Activated T-cell treated with anti-CD3 and anti-CD28 coated beads, Interleukin-2, amount 50 U/mL, for 72 hours (primary cell): ENCODE measurements at places on chromosomes 2 and 18. TPM values are rescaled to one million over a fixed set of nuclear protein-coding genes. Genes with fewer than 3 reads are reported as not detected.

RBKS gene
- 11.5 TPM for total RNA-seq

PLGLB2 gene
- total RNA-seq = 1.9 TPM

GPR75 gene
- 1.0 TPM for total RNA-seq

CD8B2 gene
- total RNA-seq = 1.1 TPM

HPCAL1 gene
- total RNA-seq = 52.0 TPM

COL6A3 gene
- 17.3 TPM for total RNA-seq

KCNS3 gene
- not detected for total RNA-seq

TMEM182 gene
- 6.8 TPM for total RNA-seq

PRKAG3 gene
- not detected for total RNA-seq

EFEMP1 gene
- not detected for total RNA-seq

PDCD1 gene
- 23.0 TPM for total RNA-seq

TNFAIP6 gene
- total RNA-seq = not detected

HMSD gene
- total RNA-seq = 65.8 TPM

TUBA4B gene
- not detected for total RNA-seq

RAD51AP2 gene
- not detected for total RNA-seq

IL36A gene
- 0.84 TPM for total RNA-seq

PDE11A gene
- not detected for total RNA-seq

GNLY gene
- total RNA-seq = 143 TPM

SH2D6 gene
- 4.0 TPM for total RNA-seq

IGFBP2 gene
- 3.6 TPM for total RNA-seq

MOGAT1 gene
- not detected for total RNA-seq

PTH2R gene
- total RNA-seq = 0.12 TPM

HOXD12 gene
- total RNA-seq = not detected

PLEKHH2 gene
- total RNA-seq = 4.5 TPM

ITGAV gene
- total RNA-seq = 11.8 TPM

CXCR4 gene
- total RNA-seq = 221 TPM

C1QL2 gene
- not detected for total RNA-seq

MATN3 gene
- total RNA-seq = not detected

CPS1 gene
- total RNA-seq = 3.3 TPM
